Fibroblast of mammary gland (primary cell): ENCODE measurements at places on chromosomes 3 and 15.

GRCh38 chr3:52076896-52077780 lies 20.8 kb upstream of the DUSP7 start:
- DNase-seq = no peak

GRCh38 chr15:88608607-88609181 lies 12.4 kb upstream of the AEN start:
- DNase-seq = no peak

GRCh38 chr3:95521396-95521795 lies 1293.0 kb upstream of the EPHA6 start:
- no peak for DNase-seq

- peak; percentile 57 for DNase-seq
Observed at GRCh38 chr15:70507772-70508371, 255.5 kb downstream of the UACA start.

DNA sequence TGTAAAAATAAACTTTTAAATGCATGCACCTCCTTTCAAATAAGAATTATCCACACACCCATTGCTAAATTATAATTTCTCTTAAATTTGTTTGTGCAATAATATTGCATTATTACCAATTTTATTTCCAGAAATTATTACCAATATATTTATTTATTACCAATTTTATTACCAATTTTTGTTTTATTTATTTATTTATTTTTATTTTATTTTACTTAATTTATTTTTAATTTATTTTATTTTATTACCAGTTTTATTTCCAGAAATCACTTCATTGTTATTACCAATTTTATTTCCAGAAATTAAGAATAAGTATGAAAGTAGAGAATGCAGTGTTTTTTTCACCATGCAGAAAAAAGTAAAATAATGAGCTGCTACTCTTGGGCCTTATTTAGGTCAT lies 525.4 kb downstream of the NAALADL2 start:
- no peak for DNase-seq

GRCh38 chr15:92645051-92645631 lies 10.4 kb downstream of the FAM174B start:
- no peak for DNase-seq

GRCh38 chr15:66006986-66007385 lies 137.7 kb downstream of the RAB11A start:
- DNase-seq = peak; percentile 91

DNA sequence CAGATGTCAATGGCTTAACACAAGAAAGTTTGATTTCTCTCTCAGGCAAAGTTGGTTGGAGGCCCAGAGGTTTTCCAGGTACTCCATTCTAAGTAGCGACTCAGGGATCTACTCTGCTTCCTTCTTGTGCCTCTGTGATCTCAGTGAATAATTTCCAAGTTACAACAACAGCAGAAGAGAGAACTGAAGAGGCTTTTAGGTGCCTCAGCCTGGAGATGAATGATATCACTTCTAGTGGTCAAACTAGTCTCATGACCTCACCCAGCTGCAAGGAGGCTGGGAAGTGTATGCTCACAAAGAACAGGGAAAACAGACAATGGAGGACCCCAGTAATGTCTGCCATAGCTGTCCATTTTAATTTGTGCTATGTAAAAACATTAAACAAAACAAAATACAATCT lies 4.6 kb upstream of the PRICKLE2 start:
- DNase-seq = peak; percentile 51

- DNase-seq = peak; percentile 84
Observed at GRCh38 chr3:48013288-48013980, 2.8 kb downstream of the MAP4 start.

GRCh38 chr3:8727605-8728512 lies 5.7 kb upstream of the CAV3 start:
- no peak for DNase-seq

DNA sequence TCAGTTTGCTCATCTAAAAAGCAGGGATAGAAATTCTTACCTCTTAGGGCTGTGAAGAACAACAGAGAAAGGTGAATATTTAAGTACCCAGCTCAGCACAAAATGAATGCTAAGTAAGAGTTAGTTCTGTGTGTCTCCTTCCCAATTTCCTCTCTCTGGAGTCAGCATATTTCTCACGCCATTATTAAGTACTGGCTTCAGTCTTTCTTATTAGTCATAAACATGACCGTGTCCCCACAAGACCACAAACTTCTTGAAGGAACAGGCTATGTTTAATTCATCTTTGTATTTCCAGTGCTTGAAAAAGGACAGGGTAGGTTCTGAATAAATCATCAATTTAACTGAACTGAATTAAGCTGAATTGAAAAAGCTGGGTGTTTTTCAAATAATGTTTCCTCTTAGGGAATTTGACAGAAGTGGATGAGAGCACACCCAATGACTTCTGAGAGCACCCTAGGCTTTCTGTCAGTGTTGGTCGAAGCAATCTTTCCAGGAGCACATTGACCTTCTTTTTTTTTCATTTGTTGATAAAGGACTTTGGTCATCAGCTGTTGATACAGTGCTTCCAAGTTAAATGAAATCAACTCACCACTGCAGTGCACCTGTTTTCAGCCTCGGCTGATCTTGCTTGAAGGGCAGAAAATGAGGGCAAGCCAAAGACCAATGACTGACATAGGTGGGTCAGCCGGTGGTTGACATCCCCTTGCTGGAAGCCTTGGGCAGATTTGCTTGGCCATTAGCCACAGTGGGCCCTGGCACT lies 324.6 kb downstream of the MFSD1 start:
- DNase-seq = peak; percentile 75

GRCh38 chr3:97896129-97896528 lies 74.3 kb downstream of the CRYBG3 start:
- no peak for DNase-seq

DNA sequence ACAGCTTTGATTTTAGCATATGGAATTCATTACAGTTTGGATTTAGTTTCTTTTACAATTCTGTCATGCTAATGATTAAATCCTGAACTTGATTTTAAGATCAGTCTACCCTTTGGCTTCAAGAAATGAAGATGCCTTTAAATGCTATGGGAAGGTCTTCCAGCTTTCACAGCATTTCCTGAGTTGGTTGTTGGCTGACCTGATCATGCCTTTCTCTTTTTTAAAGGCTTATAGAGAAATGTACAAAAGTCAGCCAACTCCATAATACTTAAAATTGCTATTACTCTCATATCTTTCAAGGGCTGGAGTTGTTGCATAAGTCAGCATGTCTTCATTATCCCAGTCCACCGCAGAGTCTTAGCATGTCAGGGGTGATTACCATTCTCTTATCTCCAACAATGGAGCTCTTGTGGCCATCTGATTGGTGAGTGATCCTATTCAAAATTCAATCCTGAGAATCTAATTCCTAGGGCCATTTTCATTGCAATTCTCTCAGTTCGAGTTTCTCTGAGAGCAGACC lies 123.8 kb downstream of the GMNC start:
- no peak for DNase-seq

GRCh38 chr3:43782541-43782940 lies 91.8 kb downstream of the ABHD5 start:
- DNase-seq = no peak

DNA sequence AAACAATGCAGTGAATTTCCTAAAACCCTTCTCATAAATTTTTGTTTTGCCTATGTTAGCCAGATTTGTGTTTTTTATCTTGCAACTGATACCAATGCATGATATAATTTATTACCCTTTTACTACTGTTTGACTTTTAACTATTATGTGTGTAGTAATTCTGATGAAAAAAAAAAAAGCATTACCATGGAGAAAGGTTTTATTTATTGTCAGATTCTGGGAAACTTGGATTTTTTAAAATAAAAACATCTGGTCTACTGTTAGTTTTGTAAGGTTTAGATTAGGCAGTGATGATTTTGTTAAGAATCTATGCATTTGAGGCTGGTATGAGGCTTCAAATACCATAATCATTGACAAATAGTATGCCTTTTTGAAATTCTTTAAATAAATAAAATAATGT lies 470.4 kb upstream of the ROBO1 start:
- peak; percentile 39 for DNase-seq

DNA sequence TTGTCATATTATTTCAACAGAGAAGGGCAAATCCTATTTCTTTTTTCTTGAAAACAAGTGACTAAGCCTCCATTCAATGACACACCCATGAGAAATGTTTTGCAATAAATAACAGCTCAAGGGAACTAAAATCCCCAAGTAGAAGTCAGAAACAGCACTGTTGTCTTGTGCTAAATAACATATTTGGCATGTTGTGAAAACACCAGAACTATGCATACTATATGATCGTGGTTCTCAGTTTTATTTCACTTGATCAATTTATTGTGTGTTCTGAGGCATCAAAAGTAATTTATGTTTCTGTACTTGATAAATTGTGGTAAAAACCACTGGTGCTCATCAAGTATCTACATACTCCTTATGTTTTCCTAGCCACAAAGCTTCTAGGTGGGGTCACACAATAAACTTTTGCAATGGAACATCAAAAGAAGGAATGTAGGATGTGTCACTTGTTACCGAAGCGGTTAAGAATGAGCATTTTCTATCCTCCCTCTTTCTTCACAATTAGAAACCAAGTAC lies 691.7 kb upstream of the CBLB start:
- DNase-seq = peak; percentile 95

GRCh38 chr3:11609481-11609880 lies 34.2 kb downstream of the VGLL4 start:
- DNase-seq = no peak

GRCh38 chr3:56118968-56119367 lies 349.3 kb downstream of the ERC2 start:
- DNase-seq = no peak

DNA sequence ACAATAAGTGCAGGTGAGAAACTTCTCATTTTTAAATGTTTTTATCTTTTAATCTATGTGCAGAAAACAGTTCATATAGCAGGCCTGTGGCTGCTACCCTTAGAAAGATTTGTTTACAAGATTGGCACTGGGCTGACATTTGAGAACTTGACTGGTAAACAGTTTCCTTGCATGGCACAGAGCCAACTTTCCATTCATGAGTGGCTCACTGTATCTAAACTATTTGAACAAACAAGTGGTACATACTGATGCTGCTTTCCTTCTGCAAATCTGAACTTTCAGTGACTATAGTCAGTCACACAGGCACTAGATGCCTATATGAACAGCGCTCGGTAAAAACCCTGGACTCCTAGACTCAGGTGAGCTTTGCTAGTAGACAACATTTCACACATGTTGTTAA lies 6.3 kb upstream of the GTPBP8 start:
- DNase-seq = no peak

GRCh38 chr15:52557274-52557641 lies 11.6 kb downstream of the ARPP19 start:
- DNase-seq = no peak

- peak; percentile 23 for DNase-seq
Observed at GRCh38 chr3:143716731-143717130, 131.5 kb downstream of the SLC9A9 start.

- DNase-seq = peak; percentile 29
Observed at GRCh38 chr3:31980530-31981205, 394 bp downstream of the OSBPL10 start.

DNA sequence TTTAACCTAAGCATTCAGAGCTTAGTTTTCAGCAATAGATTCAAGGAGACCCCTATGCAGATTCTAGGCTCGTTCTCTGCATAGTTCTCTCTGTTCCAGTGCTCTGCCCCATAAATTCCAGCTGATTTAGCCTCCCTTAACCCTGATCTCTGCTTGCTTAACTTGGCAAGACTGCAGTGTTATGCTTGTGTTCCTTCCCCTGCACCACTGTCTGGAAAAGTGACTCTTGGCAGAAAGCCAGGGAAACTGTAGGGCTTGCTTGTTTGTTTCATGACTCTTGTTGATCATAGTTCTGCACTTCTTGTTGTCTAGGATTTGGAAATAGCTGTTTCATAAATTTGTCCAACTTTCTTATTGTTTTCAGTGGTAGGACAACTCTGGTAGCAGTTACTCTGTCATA lies 40.1 kb downstream of the ANAPC13 start:
- peak; percentile 86 for DNase-seq

- no peak for DNase-seq
Observed at GRCh38 chr3:181948286-181948685, 236.6 kb downstream of the SOX2 start.

- no peak for DNase-seq
Observed at GRCh38 chr15:45377609-45378148, 665 bp downstream of the GATM start.

DNA sequence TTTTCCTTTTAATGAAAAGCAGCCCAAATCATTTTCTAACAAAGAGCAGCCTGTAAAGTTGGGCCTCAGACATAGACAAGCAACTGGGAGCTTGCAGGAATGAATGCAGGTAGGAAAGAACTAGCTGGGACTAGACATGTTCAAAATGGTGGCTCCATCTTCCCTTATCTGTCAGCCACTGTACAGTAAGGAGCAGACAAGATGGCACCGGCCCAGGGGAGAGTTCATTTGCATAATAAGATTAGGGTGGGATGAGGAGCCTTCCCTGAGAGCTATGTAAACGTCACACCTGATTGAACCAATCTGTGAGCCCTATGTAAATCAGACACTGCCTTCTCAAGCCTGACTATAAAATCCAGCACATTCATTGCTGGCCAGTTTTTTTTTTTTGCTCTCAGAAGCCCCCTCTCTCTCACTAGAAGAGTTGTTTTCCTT lies 59.7 kb upstream of the GK5 start:
- no peak for DNase-seq
